ENCODE measurements at places on chromosomes 6 and 20. TPM values are rescaled to one million over a fixed set of nuclear protein-coding genes. Genes with fewer than 3 reads are reported as not detected.

DNA sequence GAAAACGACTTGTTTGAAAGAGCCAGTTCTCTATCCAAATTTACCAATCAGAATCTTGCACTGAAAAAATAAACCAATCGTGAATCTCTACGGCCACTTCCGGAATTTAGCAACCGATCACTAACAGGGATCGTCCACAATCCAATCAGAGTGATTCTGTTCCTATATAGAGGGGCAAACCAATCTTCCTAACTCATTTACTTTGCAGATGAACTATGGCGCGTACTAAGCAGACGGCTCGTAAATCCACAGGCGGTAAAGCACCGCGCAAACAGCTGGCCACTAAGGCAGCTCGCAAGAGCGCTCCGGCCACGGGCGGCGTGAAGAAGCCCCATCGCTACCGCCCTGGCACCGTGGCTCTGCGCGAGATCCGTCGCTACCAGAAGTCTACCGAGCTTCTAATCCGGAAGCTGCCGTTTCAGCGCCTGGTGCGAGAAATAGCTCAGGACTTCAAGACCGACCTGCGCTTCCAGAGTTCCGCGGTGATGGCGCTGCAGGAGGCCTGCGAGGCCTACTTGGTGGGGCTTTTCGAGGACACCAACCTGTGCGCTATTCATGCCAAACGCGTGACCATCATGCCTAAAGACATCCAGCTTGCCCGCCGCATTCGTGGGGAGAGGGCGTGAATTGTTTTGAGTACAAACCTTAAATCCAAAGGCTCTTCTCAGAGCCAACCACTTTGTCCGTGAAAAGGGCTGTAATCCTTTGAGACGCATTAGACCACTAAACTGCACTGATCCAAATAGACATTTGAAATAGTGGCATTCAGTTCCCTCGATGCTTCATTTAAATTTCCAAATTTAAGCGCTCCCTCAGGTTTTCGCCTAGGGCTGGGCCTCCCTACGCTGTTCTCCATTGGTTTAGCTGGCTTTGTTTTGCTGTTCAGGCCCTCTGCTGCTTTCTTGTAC, 138.0 kb downstream of the HFE start:
- DNase-seq, result peak; percentile 88

DNA sequence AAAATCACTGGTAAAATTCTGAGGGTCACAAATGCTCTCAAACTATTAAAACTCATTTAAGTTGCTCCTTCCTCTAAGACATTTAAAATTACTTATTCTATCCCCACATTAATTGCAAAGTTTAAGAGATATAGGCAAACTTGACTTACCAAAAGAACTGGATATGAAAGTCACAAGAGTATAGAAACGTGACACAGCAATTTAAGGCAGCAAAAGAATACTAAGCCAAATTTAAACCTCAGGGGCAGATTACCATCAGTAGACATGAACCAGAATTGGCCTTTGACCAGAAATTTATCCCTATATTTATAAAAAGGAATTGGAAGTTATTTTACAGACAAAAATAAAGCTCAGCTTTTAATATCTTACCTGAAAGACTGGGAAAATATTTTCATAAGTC, 56.0 kb downstream of the MAP3K7 start:
- DNase-seq, result no peak

DNA sequence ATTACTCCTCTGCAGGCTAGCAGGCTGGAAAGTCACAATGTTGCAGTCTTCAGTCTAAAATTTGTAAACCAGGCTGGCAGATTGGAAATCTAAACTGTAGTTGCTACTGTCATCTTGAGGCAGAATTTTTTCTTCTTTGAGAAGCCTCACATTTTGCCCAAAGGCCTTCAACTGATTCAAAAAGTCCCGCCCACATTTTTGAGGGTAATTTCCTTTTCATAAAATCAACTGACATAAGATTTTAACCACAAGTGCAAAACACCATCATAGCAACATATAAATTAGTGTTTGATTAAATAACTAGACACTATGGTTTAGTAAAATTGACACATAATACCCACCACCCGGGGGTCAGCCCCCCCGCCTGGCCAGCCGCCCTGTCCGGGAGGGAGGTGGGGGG, 28.4 kb downstream of the HLA-C start:
- no peak for DNase-seq

DNA sequence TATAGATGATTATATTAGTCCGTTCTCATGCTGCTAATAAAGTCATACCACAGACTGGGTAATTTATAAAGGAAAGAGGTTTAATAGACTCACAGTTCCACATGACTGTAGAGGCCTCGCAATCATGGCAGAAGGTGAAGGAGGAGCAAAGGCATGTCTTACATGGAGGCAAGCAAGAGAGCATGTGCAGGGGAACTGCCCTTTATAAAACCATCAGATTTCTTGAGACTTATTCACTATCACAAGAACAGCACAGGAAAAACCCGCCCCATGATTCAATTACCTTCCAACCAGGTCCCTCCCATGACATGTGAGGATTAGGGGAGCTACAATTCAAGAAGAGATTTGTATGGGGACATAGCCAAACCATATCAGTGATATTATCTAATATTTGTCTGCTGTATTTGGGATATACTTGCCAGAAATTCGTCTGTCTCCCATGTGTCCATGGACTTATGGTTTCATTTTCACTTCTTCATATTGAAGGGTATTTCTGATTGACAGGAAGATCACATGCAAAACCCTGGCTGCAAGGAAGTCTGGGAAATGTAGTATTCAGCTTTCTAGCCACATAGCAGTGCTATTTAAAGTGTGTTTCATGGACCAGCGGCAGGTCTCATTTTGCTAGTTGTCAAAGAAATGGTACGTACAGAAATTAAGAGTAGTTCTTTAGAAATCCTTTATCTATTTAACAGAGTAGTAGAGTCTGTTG, 50.5 kb upstream of the PAK5 start:
- no peak for DNase-seq

DNA sequence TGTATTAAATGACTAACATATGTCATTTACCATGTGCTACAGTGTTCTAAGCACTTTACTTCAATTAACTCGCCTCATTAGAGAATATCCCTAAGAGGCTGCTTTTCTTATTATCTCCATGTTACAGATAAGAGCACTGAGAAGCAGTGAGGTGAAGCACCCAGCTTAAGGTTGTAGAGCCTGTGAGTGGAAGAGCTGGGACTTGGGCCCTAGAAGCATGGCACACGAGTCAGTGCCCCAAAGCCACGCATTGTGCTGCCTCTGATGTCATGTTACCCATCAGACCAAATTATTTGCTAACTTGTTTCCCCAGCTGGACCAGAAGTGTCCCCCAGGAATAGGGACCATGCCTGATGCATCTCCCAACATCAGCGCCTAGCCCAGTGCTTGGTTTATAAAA, 34.1 kb downstream of the POFUT1 start:
- no peak for DNase-seq

Gene TCP11
- 2.8 TPM for polyA plus RNA-seq

DNA sequence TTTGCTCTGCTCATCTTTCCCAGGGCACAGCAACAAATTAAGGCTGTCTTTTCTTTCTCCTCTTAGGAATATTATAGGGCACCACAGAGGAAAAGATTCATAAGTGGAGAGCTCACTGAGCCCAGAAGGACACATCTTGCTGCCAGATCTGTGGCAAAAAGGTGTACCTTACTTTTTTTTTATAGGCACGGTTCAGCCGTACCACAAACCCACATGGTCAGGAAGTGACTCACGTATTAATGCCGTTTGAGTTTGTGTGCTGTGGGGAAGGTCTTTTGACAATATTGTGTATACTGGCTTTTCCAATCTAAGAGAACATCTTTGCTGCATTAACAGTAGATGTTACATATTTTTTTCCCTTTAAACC, 28.4 kb downstream of the PAQR8 start:
- no peak for DNase-seq

Gene SNPH
- polyA plus RNA-seq, result 3.1 TPM

DNA sequence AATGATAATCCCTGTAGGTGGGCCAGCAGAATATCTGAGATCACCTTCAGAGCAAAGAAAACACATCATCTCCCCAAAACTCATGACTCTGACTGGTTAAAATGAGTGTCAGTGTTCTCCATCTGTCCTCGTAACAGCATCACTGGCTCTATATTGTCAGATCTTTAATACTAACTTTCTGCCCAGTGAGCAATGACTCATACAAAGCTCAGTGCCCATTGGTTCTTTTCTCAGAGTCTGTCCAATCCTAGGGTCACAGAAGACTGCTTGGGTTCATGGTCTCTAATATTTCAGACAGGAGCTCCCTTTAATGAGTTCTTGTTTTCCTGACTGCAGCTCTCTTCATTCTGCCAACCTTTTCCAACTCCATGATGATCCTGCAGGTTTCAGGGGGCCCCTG, 36.4 kb downstream of the HLA-DPB1 start:
- no peak for DNase-seq

DNA sequence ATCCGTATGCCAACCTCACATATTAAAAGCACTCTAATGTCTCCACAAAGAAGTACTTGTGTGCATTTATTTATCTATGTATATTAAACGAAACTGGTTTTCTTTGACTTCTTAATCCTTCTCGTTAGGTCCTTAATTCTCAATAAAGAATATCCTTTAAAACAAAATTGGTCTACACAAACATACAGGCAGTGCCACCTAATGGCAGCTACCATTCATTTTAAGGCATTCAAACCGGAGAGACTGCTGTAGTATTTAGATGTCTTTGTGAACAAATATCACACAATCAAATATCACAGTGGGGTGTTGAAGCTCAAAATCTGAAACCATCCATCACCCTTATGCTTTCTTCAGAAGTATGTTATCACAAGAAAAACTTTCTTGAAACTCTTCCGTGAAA, 96.6 kb upstream of the IRAK1BP1 start:
- DNase-seq, result no peak

Gene CLPSL1
- polyA plus RNA-seq, result not detected

Gene MTFR2
- polyA plus RNA-seq, result 3.2 TPM

DNA sequence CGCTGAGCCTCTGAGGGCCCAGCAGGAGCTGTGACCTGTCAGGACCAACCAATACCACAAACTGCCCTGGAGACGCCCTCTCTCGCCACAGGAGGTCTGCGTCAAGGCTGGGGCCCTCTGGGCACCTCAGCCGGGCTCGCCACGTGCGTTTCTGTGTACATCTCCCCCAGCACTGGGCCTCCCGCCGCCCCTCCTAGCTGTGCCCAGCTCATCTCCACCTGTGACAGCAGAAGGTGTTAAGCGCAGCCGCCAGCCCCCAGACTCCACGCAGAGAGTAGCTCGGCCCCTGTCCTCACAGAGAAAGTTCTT, 91.4 kb downstream of the TAF4 start:
- no peak for DNase-seq

Gene TFAP2D
- polyA plus RNA-seq, result not detected

GRCh38 chr20:1323256-1323655, 5.7 kb downstream of the SDCBP2 start:
- DNase-seq, result no peak

Gene EGFL8
- 24.3 TPM for polyA plus RNA-seq

Gene STMND1
- 0.33 TPM for polyA plus RNA-seq

DNA sequence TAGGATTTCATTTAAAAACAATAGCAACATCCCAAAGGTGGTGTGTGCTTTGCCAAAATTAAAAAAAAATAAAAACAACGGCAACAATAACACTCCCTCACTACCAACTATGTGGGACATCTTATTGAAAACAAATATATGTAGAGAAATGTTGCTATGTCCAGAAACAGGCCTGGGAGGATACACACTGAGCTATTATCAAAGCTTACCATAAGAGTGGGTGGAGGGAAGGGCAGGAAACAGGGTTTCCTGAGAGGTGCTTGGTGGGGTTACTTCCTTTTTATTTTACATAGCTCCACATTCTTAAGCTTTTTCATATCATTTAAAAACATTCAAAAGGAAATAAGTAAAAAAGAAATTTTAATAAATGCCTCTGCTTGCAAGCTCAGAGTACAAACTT, 150.0 kb upstream of the RIPOR2 start:
- DNase-seq, result peak; percentile 32

DNA sequence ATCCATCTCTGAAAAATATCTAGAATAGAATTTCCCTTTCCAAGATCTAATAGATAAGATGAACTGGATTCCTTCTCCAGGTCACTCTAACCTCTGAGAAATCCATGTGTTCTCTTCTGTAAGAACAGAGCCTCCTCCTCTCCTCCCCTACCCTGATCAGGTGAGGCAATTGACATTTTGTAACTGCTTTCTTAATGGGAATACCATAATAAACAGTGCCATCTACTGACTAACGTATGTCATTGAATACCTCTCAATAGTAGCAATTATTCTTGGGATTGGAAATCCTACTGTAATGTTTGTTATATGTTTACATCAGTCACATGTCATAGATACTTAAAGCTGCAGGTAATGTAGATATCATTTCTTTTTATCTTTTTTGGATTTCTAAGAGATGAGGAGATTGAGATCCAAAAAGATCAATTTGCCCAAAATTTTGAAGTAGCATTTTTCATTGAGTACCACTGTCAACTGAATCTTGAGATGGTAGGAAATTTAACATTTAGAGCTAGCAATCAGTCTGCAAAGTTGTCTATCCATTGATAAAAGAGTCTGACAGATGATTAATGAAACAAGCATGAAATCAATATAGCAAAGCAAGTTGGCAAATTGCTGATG, 365.8 kb upstream of the HSF2 start:
- no peak for DNase-seq

DNA sequence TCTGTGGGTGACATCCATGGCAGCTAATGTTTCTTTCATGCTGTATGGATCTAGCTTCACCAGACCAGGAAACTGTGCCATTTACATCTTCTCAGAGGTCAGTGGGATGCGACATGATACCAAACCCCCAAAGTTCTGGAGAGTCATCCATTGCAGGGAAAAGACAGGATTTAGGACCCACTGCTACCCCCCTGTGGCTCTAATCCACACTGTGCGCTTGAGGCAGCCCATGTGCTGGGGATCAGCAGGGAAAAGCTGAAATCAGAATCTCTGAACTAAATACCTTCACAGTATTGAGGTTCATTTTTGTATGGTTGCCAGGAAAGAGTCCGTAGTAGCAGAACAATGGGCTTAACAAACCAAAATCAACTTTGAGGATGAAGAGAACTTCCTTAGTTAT, 164.4 kb downstream of the TMEM242 start:
- DNase-seq, result no peak

Gene SOBP
- 14.6 TPM for polyA plus RNA-seq

- DNase-seq, result no peak
These were observed 89.2 kb downstream of the SLC22A23 start for GRCh38 chr6:3367630-3368029.

- DNase-seq, result no peak
These were observed 412.8 kb downstream of the CD83 start for GRCh38 chr6:14530385-14530784.

DNA sequence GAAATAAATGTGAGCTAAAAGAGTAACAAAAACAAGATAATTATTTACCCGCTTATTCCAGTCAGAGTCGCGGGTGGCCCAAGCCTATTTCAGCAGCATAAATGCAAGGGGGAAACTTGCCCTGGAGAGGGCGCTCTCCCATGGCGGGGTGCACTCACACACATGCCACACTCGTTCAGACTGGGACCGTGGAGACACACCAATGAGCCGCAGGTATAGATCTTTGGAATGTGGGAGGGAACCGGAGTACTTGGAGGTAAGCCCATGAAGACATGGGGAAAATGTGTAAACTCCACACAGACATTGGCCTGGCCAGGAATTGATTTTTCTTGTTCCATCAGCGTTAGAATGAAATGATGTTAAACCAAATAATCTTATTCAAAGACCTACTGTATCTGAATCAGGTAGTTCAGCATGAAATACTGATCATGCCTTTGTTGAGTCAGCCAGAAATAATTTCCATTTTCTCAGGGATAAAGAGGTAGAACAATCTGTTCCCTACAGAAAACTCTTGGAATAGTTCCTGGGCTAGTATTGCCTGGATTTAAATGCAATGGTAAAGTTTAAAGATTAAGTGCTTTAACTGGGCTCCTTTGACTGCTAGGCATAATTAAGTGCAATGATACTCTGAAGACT, 191.5 kb downstream of the MCHR2 start:
- DNase-seq, result no peak

- DNase-seq, result no peak
These were observed 155.0 kb downstream of the GJA1 start for GRCh38 chr6:121590438-121590837.
